Right hindlimb (tissue), 1 donor: ENCODE measurements at places on chromosomes 2 and 18.
A peak's percentile ranks its signal among the peaks of the same experiment; 100 is the strongest.

GRCh38 chr2:238475034-238475433, 48.3 kb downstream of the ASB1 start:
- DNase-seq: no peak

DNA sequence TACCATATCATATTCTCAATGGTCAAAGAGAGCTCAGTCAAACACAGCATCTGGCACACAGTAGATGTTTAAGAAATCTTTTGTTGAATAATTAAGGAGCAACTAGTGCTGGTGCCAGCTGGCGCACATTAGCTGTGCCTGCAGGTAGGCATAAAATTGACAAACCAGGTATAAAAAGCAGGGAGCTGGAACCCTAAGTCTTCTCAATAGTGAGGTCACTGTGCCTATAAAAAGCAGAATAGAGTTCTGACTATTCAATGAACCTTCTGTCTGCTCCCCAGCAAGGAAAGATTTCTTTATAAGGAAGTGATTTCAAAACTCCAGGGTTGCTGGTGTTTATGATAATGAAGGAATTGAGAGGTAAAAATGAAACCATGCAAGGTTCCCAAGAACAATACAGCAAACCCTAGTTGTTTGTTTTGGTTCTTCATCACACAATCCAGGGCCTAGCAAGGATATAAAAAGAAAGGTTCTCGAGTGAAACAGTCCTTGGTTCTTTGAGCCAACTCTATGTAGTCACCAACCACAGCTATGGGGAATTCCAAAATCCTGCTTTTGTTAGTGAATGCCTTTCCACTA, 76.1 kb downstream of the THADA start:
- DNase-seq: no peak

DNA sequence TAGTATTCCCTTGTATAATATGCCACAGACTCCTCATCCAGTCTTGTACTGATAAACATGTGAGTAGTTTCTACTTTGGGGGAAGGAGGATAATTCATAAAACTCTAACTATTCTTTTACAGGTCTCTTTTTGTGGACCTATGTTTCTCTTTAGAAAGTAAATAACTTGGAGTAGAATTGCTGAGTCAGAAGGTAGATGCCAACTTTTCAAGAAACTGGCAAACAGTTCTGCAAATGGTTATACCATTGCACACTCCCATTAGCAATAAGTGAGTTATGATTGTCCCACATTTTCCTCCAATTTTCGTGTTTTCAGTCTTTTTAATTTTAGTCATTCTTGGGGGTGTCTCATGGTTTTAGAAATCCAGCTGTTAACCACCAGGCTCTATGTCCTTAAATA, 477.2 kb upstream of the LRRTM4 start:
- no peak for DNase-seq

DNA sequence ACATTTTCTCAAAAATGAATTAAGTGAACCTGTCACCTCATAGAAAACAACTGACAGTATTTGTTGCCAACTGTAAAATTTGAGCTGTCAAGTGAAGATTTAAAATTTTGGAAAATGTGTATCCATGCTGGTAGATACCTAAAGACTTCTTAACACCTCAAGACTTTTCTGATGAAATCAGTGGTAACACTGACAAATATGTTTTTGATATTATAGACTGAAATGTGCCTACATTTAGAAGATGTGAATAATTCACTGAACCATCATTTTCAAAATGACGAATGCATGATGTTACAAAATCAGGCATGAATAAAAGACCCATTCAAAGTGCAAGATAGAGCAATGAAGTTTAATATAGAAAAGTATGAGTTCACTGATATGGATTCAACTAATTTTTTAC, 51.5 kb upstream of the ASPRV1 start:
- DNase-seq: no peak

- no peak for DNase-seq
Measured at GRCh38 chr2:209456489-209456888, 32.6 kb downstream of the MAP2 start.

DNA sequence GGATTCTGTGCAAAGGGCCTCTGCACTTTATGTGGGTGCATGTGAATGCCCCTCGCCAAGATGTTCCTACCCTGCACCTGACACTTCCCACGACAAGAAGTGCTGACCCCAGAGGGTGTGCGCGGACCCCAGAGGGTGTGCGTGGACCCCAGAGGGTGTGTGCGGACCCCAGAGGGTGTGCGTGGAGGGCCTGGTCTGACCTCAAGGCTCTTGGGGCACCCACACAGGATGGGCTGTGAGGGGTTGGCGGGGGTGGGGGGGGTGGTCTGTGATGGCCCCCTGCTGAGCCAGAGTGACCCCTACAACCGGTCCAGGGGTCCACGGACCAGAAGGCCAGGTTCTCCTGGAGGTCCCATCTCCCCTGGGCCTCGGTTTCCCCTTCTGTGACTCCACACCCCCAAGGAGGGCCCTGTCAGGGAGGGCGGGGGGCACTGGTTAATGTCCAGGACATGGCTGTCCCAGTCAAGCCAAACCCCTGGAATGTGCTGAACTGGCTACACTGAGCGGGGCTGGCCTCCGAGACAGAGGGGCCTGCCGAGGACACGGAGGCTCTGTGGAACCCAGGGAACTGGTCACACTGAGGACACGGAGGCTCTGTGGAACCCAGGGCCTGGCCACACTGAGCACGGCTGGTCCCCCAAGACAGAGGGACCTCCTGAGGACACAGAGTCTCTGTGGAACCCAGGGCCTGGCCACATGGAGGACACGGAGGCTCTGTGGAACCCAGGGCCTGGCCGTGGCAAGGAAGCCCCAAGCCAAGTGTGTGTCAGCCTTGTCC, 3.1 kb downstream of the NEU4 start:
- DNase-seq: no peak

- DNase-seq: no peak
Measured at GRCh38 chr18:8221452-8221851, 387.8 kb upstream of the RAB12 start.

- no peak for DNase-seq
Measured at GRCh38 chr2:67108231-67108630, 288.9 kb upstream of the ETAA1 start.

GRCh38 chr18:37368110-37368954, 197.3 kb downstream of the CELF4 start:
- no peak for DNase-seq

- no peak for DNase-seq
Measured at GRCh38 chr2:19114126-19114525, 244.3 kb downstream of the OSR1 start.

- no peak for DNase-seq
Measured at GRCh38 chr2:24203029-24203786, 28.4 kb downstream of the FAM228A start.

DNA sequence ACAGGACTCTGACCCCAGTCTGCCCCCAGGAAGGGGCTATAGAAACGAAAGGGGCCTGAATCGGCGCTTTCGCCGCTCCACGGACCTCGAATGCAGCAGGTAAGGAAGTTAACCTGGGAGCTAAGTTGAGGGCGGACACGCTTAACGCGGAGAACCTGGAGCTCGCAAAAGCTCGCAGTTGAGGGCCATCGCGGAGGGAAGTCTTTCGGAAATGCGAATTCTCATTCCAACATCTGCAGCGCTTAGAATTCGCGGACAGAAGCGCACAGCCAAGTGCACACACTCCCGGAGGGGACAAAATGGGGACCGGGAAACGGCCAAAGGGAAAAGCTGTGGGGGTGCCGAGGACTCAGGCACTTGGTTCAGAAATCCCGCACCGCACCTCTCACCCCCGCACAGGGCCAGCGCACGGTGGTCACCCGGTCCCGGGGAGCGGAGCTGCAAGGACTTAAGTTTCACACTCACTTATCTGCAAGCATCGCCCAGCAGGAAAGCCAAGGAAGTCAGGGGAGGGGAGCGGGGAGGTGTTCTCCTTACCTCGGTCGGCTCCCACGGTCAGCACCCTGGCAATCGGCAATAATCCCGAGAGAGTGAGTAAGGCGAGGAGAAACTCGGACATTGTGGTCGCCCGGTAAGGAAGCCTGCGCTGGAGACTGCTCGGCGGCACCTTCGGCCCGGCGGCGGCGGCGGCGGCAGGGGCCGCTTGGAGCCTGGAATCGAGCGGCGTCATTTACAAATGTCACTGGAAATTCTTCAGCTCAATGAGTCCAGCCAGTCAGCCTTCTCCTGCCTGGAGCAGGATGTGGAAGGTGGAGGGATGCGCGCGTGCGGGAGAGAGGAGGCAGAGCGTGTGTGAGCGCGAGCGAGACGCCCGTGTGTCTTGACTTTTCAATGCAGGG, 456 bp downstream of the LRP1B start:
- peak; percentile 75 for DNase-seq

- DNase-seq: no peak
Measured at GRCh38 chr2:39378968-39379367, 58.1 kb downstream of the MAP4K3 start.

DNA sequence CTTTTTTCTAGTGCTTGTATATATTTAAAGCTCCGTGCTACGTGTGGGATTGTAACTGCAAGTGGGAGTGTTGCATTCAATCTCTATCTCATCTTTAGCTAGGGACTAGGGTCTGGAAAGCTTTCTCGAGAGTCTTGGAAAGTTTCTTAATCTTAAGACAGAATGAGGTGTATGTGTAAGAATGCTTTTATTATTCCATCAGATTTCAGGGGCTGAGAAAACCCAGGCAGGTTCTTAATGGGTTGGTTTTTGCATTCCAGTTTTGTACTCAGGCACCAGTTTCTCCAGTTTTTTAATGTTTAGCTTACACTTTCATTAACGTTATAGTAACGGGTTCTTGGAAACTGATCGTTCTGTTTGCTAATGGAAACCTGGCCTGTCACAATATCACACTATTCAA, 20.3 kb downstream of the MRPL19 start:
- DNase-seq: no peak

- DNase-seq: no peak
Measured at GRCh38 chr2:131016826-131017741, 76.2 kb downstream of the FAM168B start.

- no peak for DNase-seq
Measured at GRCh38 chr18:54877076-54877475, 48.8 kb downstream of the RAB27B start.

DNA sequence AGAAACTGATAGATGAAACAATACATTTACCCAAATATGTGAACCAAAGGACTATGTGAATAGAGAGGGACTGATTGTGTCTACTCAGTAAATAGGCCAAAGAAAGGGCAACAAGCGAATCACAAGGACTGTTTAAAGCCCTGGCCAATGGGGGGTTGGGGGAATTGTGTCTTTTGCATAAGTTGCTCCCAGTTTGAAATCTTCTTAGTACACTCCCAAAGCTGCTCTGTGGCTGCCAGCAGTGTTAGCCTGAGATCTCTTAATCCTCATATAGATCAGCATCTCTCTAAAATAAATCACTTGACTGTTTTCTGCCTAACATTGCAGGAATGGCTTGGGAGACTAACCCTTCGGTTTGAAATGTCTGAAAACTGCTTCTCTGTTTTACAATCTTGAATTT, 236.4 kb downstream of the PLCL1 start:
- no peak for DNase-seq

DNA sequence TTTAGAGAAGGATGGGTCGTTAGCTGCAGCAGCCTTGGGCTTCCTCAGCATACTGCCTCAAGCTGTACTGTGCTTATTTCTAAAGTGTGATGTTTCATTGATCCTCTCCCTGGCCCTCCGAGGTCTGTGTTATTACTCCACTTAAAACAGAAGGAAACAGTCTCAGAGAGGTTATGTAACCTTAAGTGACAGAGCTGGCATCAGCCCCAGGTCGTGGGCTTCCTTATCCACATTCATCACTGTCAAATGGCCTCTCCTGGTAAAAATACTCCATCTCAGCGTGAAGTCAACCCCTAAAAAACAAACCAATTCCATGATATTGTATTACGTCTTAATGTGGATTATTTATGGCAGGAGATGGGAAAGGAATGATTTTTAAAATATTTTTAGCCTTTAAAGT, 153.3 kb upstream of the NOSTRIN start:
- DNase-seq: no peak

DNA sequence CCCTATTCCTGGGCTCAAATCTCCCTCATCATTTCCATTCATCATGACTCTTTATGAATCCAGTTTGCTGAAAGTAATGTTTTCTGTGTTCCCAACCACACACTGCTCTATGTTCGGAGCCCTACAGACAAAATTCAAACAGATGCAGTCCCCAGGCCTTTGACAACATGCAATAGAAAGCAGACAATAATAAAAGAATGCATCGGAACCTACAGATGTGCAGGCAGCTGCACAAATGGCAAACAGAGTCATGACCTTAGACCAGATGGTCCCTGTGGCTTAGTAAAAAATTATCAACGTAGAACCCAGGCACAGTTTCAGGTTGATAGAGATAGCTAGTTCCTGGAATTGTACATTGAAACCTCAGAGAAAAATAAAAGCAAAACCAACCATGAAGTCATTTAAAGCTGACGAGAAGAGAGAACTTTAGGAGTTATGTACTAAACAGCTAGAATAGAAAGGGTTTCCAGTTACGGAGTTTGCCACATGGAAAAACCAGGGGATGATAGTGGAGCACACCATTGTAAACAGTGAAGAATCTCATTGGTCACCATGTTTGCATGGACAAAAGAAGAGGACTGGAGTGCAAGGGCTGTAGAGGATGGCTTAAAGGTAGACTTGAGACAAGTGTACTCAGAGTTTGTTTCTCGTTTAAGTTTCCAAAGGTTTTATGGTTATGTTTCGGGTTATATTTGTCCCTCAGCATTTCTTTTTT, 23.2 kb upstream of the ACVR1 start:
- DNase-seq: no peak

GRCh38 chr2:236168110-236169080, at the start of gene GBX2:
Gene GBX2, minus strand, starts transcription at chr2:236168386. Its CDS starts 415 bp downstream, at chr2:236167971.
- DNase-seq: peak; percentile 80

- no peak for DNase-seq
Measured at GRCh38 chr2:238146884-238147544, 8.5 kb downstream of the KLHL30 start.

DNA sequence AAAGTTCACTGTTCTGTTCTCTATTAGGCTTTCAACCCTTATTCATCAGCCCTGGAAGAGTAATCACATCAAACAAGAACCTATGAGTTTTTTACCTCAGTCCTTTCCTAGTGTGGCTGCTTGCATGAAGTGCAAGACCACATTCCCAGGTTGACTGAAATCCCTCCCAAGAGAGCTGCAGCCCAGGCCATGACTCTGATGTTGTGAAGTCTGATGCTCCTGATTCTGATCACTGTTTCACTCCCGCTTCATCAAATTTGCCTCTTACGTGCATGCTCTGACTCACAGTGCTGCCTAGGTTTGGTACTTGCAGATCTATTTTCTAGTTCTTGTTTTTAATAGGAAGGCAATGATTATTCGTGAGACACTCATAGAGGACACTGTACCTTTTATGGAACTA, 58.2 kb upstream of the DSEL start:
- no peak for DNase-seq

- no peak for DNase-seq
Measured at GRCh38 chr2:30147196-30147714, 448 bp downstream of the YPEL5 start.

GRCh38 chr2:133247631-133248030, 320.6 kb downstream of the NCKAP5 start:
- no peak for DNase-seq
